Left ventricle myocardium inferior (tissue), 1 donor: ENCODE measurements at places on chromosomes 6 and 20. TPM values are rescaled to one million over a fixed set of nuclear protein-coding genes. Genes with fewer than 3 reads are reported as not detected.

The SOBP gene
- total RNA-seq: 22.9 TPM

The FNDC1 gene
- total RNA-seq: 1.8 TPM

DNA sequence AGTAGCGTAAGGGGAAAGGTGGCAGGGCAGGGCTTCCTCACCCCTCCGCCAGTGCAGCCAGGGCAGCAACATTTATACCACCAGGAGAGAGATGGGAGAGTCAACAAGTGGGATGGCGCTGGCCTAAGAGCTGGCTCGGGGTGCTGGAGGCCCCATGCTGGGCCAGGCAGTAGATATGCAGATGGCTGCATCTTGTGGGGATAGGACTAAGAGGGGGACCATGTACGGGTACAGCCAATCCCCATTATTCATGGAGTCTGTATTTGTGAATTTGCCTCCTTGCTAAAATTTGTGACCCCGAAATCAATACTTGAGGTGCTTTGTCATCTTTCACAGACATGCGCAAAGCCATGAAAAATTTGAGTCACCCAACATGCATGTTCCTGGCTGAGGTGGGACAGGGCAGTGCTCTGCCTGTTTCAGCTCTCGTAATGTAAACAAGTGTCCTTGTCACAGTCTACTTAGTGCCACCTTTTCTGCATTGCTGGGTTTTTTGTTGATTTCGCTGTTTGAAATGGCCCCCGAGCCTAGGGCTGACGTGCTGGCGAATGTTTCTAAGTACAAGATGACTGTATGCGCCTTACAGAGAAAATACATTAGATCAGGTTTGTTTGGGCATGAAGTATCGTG lies 27.5 kb upstream of the TAF8 start:
- no peak for DNase-seq
- H3K27me3 ChIP-seq: no peaks in the 10 kb centered on the region
- peak overlapping the region; percentile 51 for H3K27ac ChIP-seq
- H3K36me3 ChIP-seq: no peaks in the 10 kb centered on the region
- peaks cover 34% of the 10 kb centered on the region for H3K4me1 ChIP-seq

DNA sequence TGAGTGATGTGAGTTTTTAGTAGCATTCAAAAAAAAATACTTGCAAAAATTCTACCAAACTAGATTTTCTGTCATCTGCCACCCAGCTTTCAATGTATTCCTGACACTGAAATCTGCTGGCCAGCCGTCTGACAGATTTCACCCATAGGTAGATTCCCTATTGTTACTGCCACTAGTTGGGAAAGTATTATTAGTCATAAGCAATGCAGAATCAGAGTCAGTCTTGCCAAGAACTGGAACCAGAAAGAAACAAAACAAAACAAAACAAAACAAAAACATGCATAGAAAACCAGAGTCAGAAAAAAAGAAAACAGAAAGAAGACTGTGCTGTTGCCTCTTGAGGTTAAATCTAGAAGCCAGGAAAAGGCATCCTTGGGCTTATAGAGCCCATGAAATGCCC lies 293.1 kb upstream of the KCNQ5 start:
- H3K36me3 ChIP-seq: no peaks in the 10 kb centered on the region
- H3K4me1 ChIP-seq: no peaks in the 10 kb centered on the region
- H3K27ac ChIP-seq: no peak overlapping the region
- H3K27me3 ChIP-seq: no peaks in the 10 kb centered on the region
- DNase-seq: no peak
- no peak overlapping the region for H3K4me3 ChIP-seq

DNA sequence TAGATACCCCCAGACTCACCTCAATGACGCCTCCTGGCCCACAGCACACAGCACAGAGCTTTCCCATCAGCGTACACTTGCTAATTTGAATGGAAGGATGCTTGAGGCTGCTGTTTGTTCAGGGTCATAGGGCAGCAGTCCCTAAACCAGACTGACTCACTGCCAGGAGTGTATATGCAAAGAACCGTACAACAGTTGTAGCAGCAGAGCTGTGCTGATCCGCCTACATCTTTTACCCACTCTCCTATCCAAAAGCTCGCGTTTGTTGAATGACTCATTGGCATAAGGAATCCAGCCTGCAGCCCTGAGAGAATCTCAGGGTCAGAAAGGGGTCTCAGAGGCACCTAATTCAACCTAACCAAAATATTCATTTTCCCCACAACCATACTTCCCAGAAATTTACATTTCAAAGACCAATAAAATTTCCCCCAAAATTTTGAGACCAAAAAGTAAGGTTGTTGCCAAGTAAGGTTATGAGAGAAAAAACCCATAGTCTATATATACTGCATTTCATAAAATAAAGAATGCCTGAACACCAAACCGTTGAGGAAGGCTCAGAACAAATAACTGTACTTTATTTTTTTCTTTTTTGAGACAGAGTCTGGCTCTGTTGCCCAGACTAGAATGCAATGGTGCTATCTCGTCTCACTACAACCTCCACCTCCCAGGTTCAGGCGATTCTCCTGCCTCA lies 35.3 kb upstream of the CCND3 start:
- H3K27me3 ChIP-seq: no peaks in the 10 kb centered on the region
- H3K27ac ChIP-seq: no peak overlapping the region
- no peak for DNase-seq
- H3K4me3 ChIP-seq: no peak overlapping the region
- peaks cover 12% of the 10 kb centered on the region for H3K4me1 ChIP-seq

GRCh38 chr6:117791012-117791411 lies 115.7 kb downstream of the NUS1 start:
- no peaks in the 10 kb centered on the region for H3K4me1 ChIP-seq
- no peaks in the 10 kb centered on the region for H3K36me3 ChIP-seq
- H3K4me3 ChIP-seq: no peak overlapping the region
- DNase-seq: no peak
- no peaks in the 10 kb centered on the region for H3K27me3 ChIP-seq

GRCh38 chr20:37650661-37651060 lies 43.2 kb upstream of the CTNNBL1 start:
- peaks cover 17% of the 10 kb centered on the region for H3K4me1 ChIP-seq
- no peaks in the 10 kb centered on the region for H3K27me3 ChIP-seq

The TCP11 gene
- total RNA-seq: not detected

The ORC3 gene
- 20.5 TPM for total RNA-seq

DNA sequence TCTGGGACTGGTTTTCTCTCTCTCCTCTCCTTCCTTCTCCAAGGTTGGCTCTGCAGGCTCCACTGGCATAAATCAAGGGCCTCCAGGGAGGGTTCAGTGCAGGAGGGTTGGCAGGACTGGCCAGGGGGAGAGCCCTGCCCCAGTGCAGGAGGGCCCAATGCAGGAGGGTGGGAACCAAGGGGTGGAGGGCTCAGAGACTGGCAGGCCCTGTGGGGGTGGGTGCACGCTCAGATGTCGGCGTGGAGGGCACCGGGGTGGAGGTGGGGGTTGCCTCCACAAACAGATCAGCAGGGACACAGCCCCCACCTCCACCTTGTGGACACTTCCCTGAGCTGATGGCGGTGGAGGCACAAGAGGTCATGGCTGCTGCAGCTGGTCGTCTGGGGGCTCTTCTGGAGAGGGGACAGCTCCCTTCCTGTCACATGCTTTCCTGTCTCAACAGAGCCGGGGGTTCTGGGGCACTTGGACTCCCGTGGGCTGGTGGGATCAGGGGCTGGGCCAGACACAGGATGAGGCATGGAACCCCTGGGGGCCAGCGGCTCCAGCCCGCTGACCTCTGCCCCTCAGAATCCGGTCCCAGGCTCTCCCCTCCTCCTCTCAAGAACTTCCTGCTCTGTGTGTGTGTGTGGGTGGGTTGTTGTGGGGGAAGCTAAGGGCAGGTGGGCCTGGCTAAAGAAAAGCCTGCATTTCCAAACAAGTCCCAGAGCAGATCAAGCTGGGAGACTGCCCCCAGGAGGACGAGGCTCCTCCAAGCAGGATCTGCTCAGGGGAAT lies 2.7 kb upstream of the ABHD16B start:
- DNase-seq: peak; percentile 63
- H3K4me3 ChIP-seq: peak overlapping the region; percentile 14
- H3K27me3 ChIP-seq: no peaks in the 10 kb centered on the region
- peaks cover 13% of the 10 kb centered on the region for H3K36me3 ChIP-seq
- peaks cover 75% of the 10 kb centered on the region for H3K4me1 ChIP-seq

The FHL5 gene
- 5.3 TPM for total RNA-seq

- no peaks in the 10 kb centered on the region for H3K27me3 ChIP-seq
- no peak overlapping the region for H3K4me3 ChIP-seq
- DNase-seq: no peak
- peaks cover 100% of the 10 kb centered on the region for H3K4me1 ChIP-seq
These were observed 58.0 kb upstream of the MYL9 start for GRCh38 chr20:36483209-36483918.
